ENCODE measurements at places on chromosomes 7 and 10. TPM values are rescaled to one million over a fixed set of nuclear protein-coding genes. Genes with fewer than 3 reads are reported as not detected.
A peak's percentile ranks its signal among the peaks of the same experiment; 100 is the strongest.

Gene GRM3
- 4.1 TPM for total RNA-seq

Gene BAMBI
- 23.1 TPM for total RNA-seq

Gene ITPRID1
- total RNA-seq, result 0.59 TPM

DNA sequence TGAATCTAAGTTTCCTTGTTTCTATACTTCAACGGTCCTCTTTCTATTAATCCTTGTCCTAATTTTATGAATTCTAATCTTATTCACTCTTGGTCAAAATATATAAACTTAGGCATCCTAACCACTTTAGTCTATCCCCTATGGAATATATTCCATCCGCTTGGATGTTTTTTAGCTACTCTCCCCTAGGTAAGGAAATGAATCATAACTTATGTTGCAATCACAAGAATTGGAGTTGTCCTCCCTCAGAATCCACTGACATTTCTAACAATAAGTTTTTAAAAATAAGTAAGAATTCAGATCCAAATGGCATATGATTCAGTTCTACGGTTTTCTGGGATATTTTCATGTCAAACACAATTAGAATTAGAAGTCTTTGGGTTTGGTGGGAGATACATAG, 1081.6 kb downstream of the SORCS1 start:
- ATAC-seq, result no peak

GRCh38 chr10:106866244-106866845, 298.2 kb downstream of the SORCS1 start:
- ATAC-seq, result no peak

DNA sequence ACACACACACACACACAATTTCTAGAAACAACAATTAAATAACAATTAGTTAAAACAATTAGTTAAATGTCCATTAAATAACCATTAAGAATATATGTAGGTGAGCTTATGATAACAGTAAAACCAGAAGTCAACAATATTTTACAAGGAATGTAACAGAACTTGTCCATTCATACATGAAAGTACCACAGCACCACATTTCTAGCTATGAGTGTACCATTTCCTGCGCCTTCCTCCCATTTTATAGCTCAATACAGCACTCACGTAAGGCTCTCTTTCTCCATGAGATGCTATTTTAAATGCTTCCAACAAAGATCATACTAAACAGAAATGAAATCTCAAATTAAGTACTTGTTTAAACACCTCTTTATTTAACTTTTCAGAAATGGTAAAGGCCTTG, 367.3 kb upstream of the ZWINT start:
- no peak for ATAC-seq

DNA sequence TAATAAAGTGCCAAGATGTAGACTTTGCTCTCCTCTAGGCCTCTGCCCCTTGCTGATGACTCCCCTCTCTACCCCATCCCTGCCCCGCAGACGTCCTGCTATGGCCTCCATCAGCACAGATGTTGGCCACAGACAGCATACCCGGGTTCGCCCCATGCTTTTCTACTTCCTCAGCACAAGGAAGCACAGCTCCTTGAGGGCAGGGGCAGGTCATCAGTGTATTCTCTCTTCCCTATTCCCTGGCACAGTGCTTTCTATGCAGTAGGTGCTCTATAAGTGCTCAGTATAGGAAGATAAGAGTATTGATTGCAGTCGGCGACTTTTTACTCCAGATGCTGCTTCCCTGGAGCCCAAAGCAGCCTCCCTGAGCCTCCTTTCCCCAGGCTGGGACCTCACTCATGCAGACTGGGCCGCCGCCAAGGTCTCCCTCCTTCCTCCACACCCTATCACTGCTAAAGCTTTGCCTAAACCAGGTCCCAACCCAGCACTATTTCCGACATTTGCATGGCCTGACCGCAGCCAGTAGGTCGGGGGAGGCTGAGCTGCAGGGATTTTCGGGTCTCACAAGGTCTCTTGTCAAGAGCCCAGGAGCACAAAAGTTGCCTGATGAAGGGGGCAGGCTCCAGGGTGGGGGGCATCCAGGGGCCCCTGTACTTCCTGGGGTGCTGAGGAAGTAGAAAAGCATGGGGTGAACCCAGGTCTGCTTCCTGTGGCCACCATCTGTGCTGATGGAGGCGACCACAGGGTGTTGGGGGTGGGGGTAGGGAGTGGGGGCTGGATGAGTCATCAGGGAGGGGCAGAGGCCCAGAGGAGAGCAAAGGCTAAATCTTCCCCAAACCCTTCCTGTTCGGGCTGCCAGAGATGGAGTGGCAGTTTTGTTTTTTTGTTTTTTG, 8.0 kb downstream of the CALHM3 start:
- no peak for ATAC-seq

DNA sequence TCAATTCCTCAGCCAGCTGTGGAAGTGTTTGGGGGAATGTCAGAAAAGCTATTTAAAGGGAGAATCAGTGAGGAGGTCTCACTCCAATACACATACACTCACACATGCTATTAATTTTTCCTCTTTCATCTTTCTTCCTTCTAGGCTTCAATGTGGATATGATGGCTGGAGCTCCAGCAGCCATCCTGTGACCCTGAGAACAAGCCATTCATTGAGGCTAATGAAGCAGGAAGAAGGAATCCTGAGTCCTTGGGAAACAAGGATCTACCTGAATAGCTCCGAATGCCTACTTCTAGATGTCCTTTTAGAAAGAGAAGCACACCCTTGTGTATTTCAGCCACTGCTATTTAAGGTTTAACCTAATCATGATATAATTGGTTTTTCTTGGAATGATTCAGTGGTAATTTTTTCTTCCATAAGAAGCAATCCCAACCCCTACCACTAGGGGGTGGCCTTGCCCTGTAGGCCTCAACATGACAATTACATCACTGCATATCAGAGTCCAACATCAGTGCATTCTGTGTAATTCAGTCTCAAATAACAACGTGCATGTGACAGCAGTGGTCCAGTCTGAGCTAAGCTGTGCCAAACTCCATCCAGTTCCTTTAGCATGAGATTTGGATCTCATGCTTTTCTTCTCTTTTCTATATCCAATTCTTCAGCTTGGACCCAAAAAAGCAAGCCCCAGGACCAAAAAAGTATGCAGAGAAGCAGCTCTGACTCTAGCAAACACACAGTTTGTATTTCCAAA, 85.3 kb upstream of the ANKRD1 start:
- ATAC-seq, result peak; percentile 81

- ATAC-seq, result no peak
Observed at GRCh38 chr10:70722820-70723424, 50.6 kb downstream of the ADAMTS14 start.

DNA sequence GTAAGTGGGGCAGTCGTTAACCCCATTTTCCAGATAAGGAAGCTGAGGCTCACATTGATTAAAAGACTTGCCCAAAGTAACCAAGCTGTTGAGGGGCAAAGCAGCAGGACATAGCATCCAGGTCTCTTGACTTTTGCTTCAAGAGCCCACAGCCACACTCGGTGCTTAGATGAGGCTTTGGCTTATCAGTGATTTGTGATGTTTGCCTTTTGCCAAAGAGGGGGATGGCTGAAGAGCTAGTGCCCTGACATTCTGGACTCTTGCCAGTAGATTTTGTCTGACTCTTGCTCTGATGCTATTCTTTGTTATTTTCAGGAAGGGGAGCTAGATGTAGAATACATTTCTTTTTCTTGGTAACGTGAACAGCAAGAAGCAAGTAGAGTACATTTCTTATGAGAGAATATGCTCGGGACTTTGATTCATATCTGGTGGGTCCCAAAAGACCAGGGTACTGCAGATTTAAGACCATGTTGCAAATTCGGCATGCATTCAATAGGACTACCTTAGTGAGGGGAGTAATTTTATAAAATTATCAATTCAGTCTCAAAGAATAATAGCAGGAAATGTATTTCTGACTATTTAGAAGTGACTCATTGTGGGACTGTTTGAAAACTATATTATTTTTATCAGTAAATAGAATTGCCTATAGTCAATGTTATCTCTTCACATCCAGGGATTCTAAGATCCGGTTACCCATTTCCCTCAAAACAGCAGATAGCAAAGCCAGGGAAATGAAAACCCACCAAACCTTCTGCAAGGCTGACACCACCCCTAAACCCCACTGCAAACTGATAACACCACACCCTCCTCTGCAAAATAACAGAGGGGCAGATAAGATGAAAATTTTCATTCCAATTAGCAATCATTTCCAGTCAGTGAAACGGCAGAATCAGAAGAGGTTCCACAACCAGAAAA, 180.0 kb upstream of the BMPER start:
- ATAC-seq, result no peak

Measured in motor neuron (in vitro differentiated cells).